Activated CD8-positive, alpha-beta T cell treated with anti-CD3 and anti-CD28 coated beads for 36 hours (primary cell): ENCODE measurements at places on chromosomes 3 and 15.
A peak's percentile ranks its signal among the peaks of the same experiment; 100 is the strongest.

GRCh38 chr3:134231131-134231530 is 19.5 kb downstream of the RYK start:
- DNase-seq = no peak

GRCh38 chr3:108554229-108554628 is 35.0 kb downstream of the CIP2A start:
- no peak for DNase-seq

- DNase-seq = no peak
Observed at GRCh38 chr15:81729340-81729739, 316.5 kb downstream of the MEX3B start.

GRCh38 chr3:165839296-165840076 is 2.3 kb upstream of the BCHE start:
- DNase-seq = no peak

DNA sequence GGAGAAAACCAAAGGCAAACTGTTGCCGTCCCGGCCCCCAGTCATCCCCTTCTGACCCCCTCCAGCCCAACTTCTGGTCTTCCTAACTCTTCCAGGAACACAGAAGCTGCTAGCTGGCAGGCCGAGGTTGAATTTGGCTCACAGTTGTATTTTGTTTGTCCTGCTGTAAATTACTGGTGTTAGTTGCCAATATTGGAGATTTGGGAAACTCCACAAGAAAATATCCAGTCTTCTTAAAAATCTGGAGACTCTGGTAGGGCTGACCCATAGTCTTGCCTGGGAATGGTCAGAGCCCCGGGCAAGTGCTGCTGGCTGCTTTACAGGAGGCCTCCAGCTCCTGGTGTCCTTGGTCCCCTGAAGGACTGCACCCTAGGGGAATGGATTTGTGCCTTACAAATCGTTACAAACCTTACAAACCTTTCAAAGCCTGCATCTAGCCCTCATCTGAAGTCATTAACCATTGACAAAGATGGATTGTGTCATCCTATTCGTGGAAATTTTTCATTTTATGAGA is 112.0 kb upstream of the MCTP2 start:
- no peak for DNase-seq

- no peak for DNase-seq
Observed at GRCh38 chr3:130442284-130442683, 74.7 kb upstream of the COL6A6 start.

GRCh38 chr3:93989241-93989640 is 9.3 kb downstream of the ARL13B start:
- DNase-seq = no peak

DNA sequence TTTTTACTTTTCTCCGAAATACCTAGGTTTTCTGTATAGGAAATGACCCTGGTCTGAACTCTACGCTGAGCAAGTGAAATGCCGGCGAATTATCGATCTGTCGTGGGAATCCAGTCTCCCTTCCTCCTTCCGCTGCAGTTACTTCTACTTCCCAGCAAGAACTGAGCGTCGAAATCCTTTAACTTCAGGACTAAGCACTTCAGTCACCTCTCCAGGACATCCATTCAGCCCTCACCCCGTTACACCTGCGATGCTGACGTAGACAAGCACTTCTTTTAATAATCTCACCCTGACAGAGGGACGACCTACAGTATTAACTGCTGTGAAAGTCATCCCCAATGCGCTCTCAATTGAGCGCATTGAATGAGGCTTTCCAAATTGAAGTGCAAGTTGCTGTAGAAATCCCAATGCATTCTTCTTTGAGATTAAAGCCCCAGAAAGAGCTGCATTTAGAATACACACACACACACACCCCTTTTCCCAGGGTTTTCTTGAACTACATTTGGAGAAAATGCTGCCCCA is 1.3 kb downstream of the TOP2B start:
- peak; percentile 45 for DNase-seq

GRCh38 chr15:39250460-39251186 is 330.3 kb upstream of the THBS1 start:
- no peak for DNase-seq

DNA sequence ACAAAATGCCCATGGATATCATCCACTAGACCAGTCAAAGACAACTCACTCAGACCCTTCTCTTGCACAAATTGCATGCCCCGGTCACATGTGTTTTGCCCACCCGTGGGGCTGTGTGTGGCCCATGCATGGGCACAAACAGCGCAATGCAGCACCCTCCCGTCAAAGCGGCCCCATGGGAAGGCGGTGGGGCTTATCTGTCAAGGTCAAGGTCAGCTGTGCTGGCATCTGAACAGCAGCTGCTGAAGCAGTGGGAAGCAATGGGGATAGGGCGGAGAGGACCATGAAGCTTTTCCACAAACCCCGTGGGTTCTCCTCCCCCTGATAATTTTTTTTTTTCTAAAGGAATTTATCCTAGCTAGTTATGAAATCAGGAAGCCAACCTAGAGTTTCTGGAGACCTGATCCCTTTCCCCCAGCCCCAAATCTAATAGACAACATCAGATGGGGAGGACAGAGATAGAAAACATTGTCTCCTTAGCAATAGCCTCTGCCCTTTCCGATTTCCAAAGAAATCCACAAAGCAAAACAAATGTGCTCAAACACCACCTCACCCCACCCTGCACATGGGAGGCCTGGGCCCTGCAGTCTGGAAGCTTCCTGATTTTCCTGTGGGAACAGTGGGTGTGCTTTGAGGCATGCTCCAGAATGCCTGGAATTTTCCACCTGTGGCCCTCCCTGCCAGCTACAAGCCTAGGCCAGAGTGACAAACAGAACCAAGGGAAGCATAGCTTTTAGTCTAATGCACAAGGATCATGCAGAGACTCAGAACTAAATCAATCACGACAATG is 84.4 kb downstream of the BDH1 start:
- no peak for DNase-seq

GRCh38 chr3:51559411-51559888 is 20.9 kb downstream of the RAD54L2 start:
- DNase-seq = no peak

GRCh38 chr3:38575279-38575843 is 74.1 kb downstream of the SCN5A start:
- no peak for DNase-seq

DNA sequence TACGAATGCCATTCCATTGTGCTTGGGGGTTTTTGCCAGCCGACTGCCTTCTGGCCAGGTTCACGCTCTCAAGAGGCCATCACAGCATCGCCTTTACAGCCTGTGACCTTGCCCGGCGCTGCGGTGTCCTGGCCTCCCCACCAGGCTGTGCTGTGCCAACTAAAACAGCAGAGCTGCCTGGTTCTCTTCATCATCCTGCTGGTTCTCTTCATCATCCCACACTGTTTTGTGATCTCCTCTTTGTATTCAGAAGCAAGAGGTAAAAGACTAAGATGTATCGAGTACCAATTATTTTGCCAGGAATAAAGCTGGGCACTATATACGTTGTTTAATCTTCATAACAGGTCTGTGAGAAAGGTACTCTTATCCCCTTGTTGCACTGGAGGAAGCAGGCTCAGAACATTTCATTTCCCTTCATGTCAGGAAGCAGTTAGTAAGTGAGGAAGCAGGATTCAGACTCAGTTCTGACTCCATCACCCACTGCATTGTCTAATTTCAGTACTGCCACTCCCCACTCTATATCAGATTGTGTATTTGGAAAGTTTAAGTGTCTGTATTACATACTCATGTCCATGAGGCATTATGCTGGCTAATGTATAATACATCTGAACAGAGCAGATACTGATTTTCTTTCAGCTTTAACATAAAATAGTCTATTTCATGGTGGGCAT is 92.7 kb downstream of the LRRC28 start:
- DNase-seq = peak; percentile 54

GRCh38 chr3:17430582-17430981 is 311.8 kb downstream of the TBC1D5 start:
- no peak for DNase-seq

GRCh38 chr3:16279010-16279801 is 14.2 kb downstream of the OXNAD1 start:
- DNase-seq = no peak

- no peak for DNase-seq
Observed at GRCh38 chr3:135226057-135226456, 431.0 kb downstream of the EPHB1 start.

- DNase-seq = no peak
Observed at GRCh38 chr3:23444386-23444785, 241.3 kb downstream of the UBE2E2 start.

DNA sequence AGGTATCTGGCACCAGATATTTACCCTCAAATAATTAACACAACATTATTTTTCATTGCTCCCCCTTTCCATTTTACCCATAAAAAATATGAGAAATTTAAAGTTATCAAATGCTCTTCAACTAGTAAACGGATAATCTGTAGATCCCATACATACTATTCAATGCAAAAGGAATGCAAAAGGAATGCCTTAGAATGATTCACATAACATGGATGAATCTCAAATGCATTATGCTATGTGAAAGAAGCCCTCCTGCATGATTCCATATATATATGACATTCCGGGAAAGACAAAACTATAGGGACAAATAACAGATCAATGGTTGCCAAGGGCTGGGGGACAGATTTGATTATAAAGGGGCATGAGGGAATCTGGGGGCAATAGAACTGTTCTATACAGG is 195.7 kb downstream of the STT3B start:
- DNase-seq = no peak

- peak; percentile 31 for DNase-seq
Observed at GRCh38 chr15:84598250-84598649, 2.6 kb upstream of the ZSCAN2 start.

DNA sequence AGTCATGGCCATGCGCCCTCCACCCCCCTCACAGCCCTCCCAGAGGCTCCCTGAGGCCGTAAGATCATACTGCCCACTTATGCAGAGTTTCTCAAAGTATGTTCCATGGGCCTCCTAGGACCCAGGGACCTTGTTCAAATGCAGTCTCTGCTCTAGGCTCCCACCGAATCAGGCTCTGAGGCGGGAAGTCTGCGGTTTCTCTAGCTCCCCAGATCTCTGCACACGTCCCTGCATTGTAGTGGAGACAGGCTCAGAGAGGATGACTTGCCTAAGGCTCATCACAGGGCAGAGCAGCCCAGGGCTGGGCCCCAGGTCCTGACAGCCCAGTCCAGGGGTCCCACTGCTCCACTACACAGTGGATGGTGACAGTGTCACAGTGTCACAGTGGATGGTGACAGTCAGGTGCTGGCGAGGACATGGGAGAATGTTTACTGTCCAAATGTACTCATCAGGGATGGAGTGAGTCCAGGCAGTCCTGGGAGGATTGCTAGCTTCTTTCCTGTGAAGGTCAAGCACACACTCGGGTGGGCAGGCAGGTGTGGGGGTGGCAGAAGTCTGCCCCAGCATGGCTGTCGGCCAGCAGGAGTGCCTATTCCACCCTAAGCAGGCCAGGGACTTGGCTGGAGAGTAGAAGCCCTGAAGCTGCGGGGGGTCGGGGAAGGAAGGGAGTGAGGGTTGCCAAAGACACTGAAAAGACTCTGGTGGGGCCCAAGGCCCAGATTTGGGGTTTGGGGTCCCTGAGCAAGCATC is 12.4 kb downstream of the ANKRD63 start:
- no peak for DNase-seq

- DNase-seq = no peak
Observed at GRCh38 chr3:63970631-63971475, 52.4 kb downstream of the PSMD6 start.

DNA sequence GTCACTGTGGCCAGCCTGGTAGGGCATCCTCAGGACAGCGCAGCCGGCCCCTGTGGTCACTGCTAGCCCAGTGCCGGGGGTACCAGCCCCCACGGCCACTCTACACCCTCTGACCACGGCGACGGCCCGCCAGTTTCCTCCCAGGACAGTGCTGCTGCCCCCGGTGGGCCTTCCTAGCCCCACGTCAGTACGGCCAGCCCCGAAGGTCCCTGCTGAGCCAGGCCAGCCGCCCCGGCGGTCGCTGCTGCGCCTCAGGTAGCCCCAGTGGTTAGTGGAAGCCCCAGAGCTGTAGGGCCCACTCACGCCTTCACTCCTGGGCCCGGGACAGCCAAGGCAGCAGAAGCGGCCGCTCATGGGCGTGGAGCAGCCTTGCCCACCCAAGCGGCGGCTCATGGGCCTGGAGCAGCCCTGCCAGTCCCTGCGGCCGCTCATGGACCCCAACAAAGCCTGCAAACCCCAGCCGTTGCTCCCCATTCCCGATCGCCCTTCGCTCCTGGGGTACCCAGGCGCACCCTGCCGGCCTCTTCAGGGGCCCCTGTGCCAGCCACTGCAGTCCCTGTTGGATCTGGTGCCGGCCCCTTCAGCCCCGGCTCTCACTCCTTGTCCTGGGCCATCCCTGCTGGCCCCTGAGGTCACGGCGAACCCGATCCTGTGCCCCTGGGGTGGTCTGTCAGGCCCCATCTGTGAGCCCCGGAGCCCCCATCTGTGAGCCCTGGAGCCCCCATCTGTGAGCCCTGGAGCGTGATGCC is 9.5 kb upstream of the ROPN1B start:
- no peak for DNase-seq

- DNase-seq = no peak
Observed at GRCh38 chr3:40741729-40742128, 217.0 kb downstream of the ZNF621 start.

GRCh38 chr3:134446800-134447199 is 39.0 kb downstream of the ANAPC13 start:
- no peak for DNase-seq

DNA sequence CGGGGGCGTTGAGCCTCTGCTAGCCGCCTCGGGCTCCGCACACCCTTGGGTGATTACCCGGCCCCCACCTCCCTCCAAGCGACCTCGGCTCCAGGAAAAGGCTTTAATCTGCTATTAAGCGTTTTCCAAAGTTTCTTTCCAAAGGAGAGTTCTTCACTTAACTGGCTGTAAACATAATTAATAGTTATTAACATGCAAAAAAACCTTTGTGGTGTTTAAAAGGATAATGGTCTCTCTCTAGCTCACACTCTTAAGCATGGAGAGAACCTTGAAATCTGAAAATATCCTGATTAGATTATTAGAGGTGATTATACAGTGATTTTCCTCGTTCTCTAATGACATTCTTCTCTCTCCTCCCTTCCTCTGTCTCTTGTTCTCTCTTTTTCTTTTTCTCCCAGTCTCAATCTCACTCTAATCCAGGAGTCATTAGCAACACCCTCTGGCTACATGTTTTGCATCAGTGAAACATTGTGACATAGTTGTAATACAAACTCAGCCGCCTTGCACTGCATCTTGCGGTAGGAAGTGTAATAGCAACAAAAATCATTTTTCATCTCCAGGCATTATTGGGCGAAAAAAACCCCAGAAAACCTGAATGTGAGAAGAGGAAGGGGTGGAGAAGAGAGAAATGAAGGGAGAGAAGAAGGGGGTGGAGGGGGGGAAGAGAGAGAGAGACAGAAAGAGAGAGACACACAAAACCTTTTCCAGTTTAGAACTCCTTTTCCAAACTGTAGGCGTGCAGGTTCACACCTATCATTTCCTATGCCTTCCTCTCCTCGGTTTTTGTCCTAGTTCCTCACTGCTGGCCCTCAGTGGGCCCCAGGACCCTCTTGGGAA is 24.4 kb downstream of the NR2F2 start:
- no peak for DNase-seq

- no peak for DNase-seq
Observed at GRCh38 chr3:156317462-156318074, 197.2 kb downstream of the KCNAB1 start.

- DNase-seq = no peak
Observed at GRCh38 chr3:45043728-45044299, 17.7 kb downstream of the CLEC3B start.

GRCh38 chr3:165193366-165194254 is 2.6 kb downstream of the SLITRK3 start:
- no peak for DNase-seq
